PC-3 (cell line): ENCODE measurements at places on chromosomes 16 and 17. TPM values are rescaled to one million over a fixed set of nuclear protein-coding genes. Genes with fewer than 3 reads are reported as not detected.

- DNase-seq, result peak; percentile 78
- no peaks in the 10 kb centered on the region for H3K36me3 ChIP-seq
- H3K4me3 ChIP-seq, result no peak overlapping the region
- H3K27me3 ChIP-seq, result no peaks in the 10 kb centered on the region
Observed at GRCh38 chr17:6843241-6843880, 11.8 kb upstream of the TEKT1 start.

DNA sequence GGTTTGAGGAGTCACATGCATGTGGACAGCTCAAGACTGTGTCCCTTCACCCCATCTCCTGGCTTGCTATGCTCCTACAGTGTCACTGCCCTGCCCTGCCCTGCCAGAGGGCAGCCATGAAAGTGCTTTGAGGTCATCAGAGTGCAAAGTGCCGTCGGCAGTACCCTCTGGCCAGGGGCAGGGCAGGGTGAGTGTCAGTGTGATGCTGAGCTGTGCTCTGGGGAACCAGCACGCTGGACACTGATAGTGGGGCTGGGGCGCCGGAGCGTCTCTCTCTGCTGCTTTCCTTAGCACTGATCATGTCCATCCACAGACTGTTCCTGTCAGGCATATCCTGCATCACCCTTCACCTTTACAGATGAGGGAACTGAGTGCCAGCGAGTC, 1.6 kb upstream of the SPATA32 start:
- no peaks in the 10 kb centered on the region for H3K27me3 ChIP-seq
- no peak overlapping the region for H3K27ac ChIP-seq
- H3K36me3 ChIP-seq, result peaks cover 39% of the 10 kb centered on the region
- peaks cover 26% of the 10 kb centered on the region for H3K4me1 ChIP-seq
- H3K4me3 ChIP-seq, result no peak overlapping the region

GRCh38 chr16:62872339-62872738, 836.1 kb upstream of the CDH8 start:
- H3K27ac ChIP-seq, result no peak overlapping the region
- DNase-seq, result no peak
- H3K4me3 ChIP-seq, result no peak overlapping the region
- H3K36me3 ChIP-seq, result no peaks in the 10 kb centered on the region

DNA sequence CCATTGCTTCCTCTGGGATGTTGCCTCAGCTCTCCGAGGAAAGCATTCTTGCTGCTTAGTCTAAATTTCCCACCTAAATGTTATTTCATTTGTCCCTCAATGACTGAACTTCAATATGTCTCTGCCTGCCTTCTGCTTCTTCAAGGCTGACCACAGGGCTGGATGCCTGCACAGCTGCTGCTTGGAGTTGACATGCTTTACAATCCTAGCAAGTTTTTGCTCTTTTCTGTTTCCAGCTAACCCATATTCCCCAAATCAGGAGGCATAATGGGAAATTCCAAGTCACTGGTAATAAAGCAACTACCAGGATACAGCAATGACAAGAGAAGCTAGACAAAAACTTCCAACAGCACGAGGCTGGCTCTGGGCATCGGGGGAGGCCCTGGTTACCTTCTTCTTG, 48.9 kb downstream of the GTF3C1 start:
- H3K4me1 ChIP-seq, result no peaks in the 10 kb centered on the region
- DNase-seq, result no peak
- no peak overlapping the region for H3K4me3 ChIP-seq

DNA sequence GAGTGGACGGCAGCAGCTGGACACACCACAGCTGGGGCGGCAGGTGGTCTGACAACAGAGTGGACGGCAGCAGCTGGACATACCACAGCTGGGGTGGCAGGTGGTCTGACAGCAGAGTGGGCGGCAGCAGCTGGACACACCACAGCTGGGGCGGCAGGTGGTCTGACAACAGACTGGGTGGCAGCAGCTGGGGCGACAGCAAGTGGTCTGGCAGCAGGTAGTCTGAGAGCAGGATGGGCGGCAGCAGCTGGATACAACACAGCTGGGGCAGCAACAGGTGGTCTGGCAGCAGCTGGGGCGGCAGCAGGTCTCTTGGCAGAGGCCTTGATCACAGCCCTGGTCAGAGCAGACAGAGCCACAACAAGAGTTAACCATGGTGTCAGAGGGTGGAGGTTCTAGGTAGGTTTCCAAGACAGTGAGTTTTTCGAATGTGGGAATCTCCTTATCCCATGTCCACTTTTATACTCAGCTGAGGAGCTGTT, at the start of gene KRTAP4-1:
KRTAP4-1 (minus strand) TSS at position 432 of the 482 bp plus-strand sequence; CDS start at position 375, 57 bp downstream.
- H3K4me3 ChIP-seq, result no peak within 1 kb of the TSS
- H3K27ac ChIP-seq, result no peak within 1 kb of the TSS
- DNase-seq, result no peak
- no peaks in the 10 kb centered on the region for H3K4me1 ChIP-seq
- no peaks in the 10 kb centered on the region for H3K27me3 ChIP-seq

- no peaks in the 10 kb centered on the region for H3K36me3 ChIP-seq
- DNase-seq, result no peak
- no peaks in the 10 kb centered on the region for H3K27me3 ChIP-seq
Observed at GRCh38 chr17:74219576-74220133, 6.3 kb downstream of the TTYH2 start.

- no peak for DNase-seq
- H3K27me3 ChIP-seq, result no peaks in the 10 kb centered on the region
- peaks cover 37% of the 10 kb centered on the region for H3K4me1 ChIP-seq
- peaks cover 42% of the 10 kb centered on the region for H3K36me3 ChIP-seq
- H3K27ac ChIP-seq, result peak overlapping the region; percentile 59
Observed at GRCh38 chr17:77316651-77317050, 175.9 kb downstream of the SEC14L1 start.

DNA sequence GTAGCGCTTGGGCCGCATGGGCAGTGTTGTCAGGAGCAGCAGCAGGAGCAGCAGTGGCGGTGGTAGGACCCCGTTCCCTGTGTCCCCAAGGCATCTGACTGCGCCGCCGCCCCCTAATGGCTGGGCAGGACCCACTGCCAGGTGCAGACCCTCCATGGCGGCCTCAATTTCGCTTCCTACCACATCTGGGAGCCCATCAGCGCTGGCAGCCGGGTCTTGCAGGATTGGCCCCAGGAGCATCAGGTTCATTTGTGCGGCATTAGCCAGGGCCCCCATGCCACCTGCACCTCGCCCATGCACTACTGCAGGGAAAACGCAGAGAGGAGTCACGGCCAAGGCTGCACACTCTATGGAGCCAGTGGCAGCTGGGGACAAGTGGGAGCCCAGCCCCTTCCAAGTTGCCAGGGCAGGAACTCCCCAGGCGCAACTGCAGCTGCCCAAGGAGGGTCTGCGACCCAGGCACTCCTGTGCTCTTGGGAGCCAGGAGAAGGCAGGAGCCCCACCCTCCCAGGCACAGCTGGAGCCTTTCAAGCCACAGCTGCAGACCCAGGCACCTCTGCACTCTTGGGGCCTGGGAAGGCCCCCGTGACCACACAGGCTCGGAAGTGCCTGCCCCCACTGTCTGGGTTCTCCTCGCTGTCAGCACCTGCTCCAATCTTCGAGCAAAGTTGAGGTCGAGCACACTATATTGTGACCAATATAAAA, 594.2 kb downstream of the KCNJ18 start:
- H3K4me3 ChIP-seq, result no peak overlapping the region
- H3K27me3 ChIP-seq, result 0 out of 2 replicates have a peak, but pooled peaks cover 7% of the 10 kb centered on the region
- no peak for DNase-seq
- no peak overlapping the region for H3K27ac ChIP-seq
- no peaks in the 10 kb centered on the region for H3K4me1 ChIP-seq

DNA sequence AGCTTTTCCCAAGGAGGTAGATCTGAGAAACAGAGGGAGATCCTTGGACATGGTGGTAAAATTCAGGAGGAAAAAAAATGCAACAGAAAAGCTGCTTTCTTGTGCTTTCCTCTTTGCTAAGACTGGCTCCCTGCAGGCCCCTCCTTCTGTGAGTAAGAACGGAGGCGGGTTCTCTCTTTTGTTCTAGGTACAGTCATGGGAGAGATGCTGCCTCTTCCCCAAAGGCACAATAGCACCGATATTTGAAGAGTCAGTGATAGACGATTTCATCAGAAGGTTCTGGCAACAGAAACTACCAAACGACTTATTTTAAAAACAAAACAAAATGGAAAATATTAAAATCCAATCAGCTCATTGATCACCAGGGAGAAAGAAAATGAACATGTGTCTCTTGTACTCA, 32.6 kb upstream of the KIFC3 start:
- no peak overlapping the region for H3K27ac ChIP-seq
- no peaks in the 10 kb centered on the region for H3K27me3 ChIP-seq
- no peaks in the 10 kb centered on the region for H3K36me3 ChIP-seq
- 0 out of 2 replicates have a peak overlapping the region, but pooled peaks have one; percentile 32 for H3K4me3 ChIP-seq

GRCh38 chr17:15999974-16000827, 577 bp downstream of the TTC19 start:
- peak overlapping the region; percentile 88 for H3K27ac ChIP-seq
- no peaks in the 10 kb centered on the region for H3K27me3 ChIP-seq
- peak; percentile 38 for DNase-seq
- peaks cover 44% of the 10 kb centered on the region for H3K36me3 ChIP-seq

- no peaks in the 10 kb centered on the region for H3K36me3 ChIP-seq
- peaks cover 18% of the 10 kb centered on the region for H3K4me1 ChIP-seq
- H3K27me3 ChIP-seq, result no peaks in the 10 kb centered on the region
- H3K4me3 ChIP-seq, result no peak overlapping the region
- peak overlapping the region; percentile 48; the same call in 1 of the 2 replicates for H3K27ac ChIP-seq
Observed at GRCh38 chr17:4344926-4345325, 21.5 kb downstream of the UBE2G1 start.

The TLCD3A gene
- total RNA-seq, result 10.0 and 13.9 TPM in 2 replicates

GRCh38 chr16:24088767-24089166, 167.4 kb upstream of the CACNG3 start:
- no peak overlapping the region for H3K27ac ChIP-seq
- H3K27me3 ChIP-seq, result 0 out of 2 replicates have a peak, but pooled peaks cover 7% of the 10 kb centered on the region
- H3K36me3 ChIP-seq, result no peaks in the 10 kb centered on the region
- H3K4me1 ChIP-seq, result no peaks in the 10 kb centered on the region
- DNase-seq, result no peak
- no peak overlapping the region for H3K4me3 ChIP-seq

The TRPV2 gene
- 0.69 and 1.9 TPM in 2 replicates for total RNA-seq

The QPRT gene
- 0.22 and 1.3 TPM in 2 replicates for total RNA-seq

DNA sequence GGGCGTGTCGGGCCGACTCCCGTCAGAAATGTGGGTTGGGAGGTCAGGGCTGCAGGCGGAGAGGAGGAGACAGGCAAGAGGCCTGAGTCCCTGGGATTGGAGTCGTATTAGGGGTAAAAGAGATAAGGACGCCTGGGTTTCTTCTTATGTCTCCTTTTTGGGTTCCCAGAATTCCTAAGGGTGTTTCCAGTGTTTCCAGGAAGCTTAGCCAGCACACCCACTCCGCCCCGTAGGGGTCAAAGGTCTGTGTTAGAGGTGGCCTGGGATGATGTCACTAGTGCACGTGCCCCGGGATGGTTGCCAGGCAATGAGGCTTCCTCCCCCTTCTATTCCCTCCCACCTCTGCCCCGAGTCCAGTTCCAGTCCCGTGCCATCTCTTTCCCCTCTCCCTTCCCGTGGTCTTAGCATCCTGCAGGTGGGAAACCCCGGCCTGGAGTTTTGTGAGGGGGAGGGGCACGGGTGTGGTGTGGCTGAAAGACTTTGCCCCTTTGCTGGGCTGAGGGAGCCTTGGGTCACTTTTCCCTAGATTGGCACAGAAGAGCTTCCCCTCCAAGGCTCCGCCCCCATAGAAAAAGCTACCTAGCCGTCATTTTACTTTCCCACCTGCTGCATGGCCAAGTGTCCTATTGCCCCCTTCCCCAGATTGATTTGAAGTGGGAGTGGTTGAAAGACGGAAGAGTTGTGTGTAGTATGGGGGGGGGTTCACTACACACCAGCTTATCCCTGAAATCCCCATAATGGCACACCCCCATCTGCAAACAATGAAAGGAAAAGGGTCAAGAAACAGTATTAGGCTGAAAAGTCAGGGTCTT, 2.8 kb downstream of the KDM6B start:
- H3K4me3 ChIP-seq, result peak overlapping the region; percentile 83
- DNase-seq, result peak; percentile 83
- H3K27ac ChIP-seq, result peak overlapping the region; percentile 75
- H3K4me1 ChIP-seq, result peaks cover 39% of the 10 kb centered on the region
- no peaks in the 10 kb centered on the region for H3K27me3 ChIP-seq

DNA sequence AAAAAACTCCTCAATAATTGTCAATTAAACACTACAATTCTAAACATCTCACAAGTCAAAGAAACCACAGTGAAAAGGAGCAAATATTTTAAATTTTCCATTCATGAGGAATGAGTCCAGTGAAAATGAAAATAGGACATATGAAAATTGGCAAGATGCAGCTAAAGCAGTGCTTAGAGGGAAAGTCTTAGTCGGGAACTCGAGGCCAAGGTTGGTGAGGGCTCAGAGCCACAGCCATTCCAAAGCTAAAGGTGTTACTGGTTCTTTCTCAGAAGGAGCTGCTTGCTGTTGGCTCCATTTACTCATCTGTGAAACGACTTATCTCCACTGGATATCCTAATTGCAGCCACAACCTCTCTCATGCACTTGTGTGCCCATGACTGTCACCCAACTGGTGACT, 6.5 kb downstream of the SLC38A8 start:
- H3K36me3 ChIP-seq, result no peaks in the 10 kb centered on the region
- no peak overlapping the region for H3K4me3 ChIP-seq
- no peaks in the 10 kb centered on the region for H3K4me1 ChIP-seq
- H3K27me3 ChIP-seq, result no peaks in the 10 kb centered on the region
- no peak for DNase-seq

DNA sequence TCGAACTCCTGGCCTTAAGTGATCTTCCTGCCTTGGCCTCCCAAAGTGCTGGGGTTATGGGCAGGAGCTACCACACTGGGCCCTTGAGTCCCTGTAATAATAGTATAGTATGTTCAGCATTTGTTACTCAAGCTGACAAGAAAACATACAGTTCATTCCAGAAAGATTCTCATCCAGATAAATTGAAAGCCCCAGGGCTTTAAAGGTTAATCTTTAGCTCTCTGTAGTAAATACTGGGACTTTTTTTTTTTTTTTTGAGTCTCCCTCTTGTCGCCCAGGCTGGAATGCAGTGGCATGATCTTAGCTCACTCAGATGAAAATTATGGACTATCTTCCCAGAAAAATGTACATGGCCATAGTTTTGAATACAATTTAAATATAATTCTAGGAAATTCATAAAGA, 11.0 kb downstream of the BRCA1 start:
- H3K27me3 ChIP-seq, result no peaks in the 10 kb centered on the region
- H3K4me3 ChIP-seq, result no peak overlapping the region
- no peaks in the 10 kb centered on the region; the same call in 1 of the 2 replicates for H3K36me3 ChIP-seq

The MRTFB gene
- total RNA-seq, result 8.1 and 12.7 TPM in 2 replicates

- no peaks in the 10 kb centered on the region for H3K4me1 ChIP-seq
- no peak for DNase-seq
- no peaks in the 10 kb centered on the region for H3K36me3 ChIP-seq
- no peaks in the 10 kb centered on the region for H3K27me3 ChIP-seq
Observed at GRCh38 chr17:71251951-71252350, 868.9 kb upstream of the SOX9 start.

The ORC6 gene
- total RNA-seq, result 27.7 and 29.9 TPM in 2 replicates

GRCh38 chr16:84595052-84595481, 22.8 kb downstream of the COTL1 start:
- H3K27ac ChIP-seq, result no peak overlapping the region
- H3K4me3 ChIP-seq, result no peak overlapping the region
- H3K36me3 ChIP-seq, result peaks cover 36% of the 10 kb centered on the region
- DNase-seq, result no peak
- H3K27me3 ChIP-seq, result no peaks in the 10 kb centered on the region

DNA sequence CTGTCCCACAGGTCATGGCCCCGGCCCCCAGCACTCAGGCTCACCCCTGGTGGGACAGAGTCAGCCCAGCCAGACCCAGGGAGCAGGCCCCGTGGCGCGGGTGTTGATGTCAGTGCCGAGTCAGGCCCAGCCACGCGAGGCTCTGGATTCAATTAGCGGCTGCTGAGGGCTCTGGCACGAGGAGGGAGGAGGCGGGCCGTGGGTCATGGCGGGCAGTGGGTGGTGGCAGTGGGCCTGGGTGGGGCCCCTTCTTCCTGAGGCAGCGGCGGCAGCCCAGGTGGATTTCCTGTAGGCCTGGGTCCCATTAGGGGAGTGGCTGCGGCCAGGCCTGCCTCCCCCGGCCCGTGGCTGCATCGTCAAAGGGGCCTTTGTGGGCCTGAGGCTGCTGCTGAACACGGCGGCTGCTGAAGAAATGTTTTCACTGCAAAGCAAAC, 12.9 kb downstream of the VASN start:
- H3K27ac ChIP-seq, result no peak overlapping the region
- no peaks in the 10 kb centered on the region for H3K36me3 ChIP-seq
